ENCODE measurements at places on chromosomes 7 and 10.

DNA sequence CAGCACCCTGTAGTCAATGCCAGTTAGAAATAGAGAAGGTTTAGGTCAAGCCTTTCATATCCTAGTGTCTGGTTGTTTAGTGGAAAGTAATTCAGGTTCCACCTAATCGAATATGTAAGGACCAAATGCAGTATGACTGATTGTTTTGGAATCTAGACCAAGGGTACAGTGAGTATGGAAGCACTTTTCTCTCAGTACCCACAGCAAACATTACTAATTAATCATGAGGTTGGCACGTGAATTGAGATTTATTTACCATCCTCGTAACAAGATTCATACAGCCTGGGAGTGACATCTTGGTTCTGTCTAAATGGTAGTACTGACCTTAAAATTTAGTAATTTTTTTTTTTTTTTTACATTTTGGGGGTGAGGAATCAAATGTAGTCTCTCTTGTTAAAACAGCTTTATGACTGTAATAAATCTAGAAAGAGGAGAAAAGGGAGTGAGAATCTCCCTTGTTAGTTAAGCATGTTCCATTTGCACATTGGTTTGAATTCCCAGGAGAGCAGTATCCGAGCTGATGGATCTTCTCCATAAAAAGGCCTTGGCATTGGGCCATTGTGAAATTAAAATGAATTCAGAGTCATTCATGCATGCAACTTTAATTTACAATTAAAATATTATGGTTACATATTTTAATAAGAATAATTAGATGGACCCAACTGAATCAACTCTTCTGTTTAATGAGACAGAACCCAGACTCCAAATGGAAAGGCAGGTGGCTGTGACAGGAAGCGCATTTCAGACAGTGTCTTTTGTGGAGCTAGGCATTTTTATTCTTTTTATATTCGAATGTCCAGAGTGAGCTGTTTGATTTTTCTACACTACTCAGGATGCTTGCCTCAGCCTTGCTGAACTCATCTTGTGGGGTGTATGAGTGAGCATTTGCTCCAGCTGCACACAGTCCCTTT lies 57.6 kb downstream of the SNX10 start:
- no peaks in the 10 kb centered on the region for H3K36me3 ChIP-seq
- H3K27ac ChIP-seq, result no peak overlapping the region
- no peak overlapping the region for H3K4me3 ChIP-seq
- peaks cover 20% of the 10 kb centered on the region for H3K4me1 ChIP-seq
- no peak for DNase-seq

DNA sequence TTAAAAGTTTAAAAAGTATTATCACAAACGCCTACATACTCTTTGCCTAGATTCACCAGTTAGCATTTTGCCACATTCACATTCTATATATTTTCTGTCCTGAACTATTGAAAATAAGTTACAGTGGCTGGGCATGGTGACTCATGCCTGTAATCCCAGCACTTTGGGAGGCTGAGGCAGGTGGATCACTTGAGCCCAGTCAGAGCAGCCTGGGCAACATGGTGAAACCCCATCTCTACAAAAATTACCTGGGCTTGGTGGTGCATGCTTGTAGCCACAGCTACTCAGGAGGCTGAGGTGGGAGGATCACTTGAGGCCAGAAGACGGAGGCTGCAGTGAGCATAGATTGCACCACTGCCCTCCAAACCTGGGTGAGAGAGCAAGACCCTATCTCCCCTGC lies 5.3 kb downstream of the ARPC1A start:
- H3K36me3 ChIP-seq, result peaks cover 7% of the 10 kb centered on the region
- H3K4me3 ChIP-seq, result no peak overlapping the region
- H3K27ac ChIP-seq, result peak overlapping the region; percentile 81
- no peak for DNase-seq
- H3K27me3 ChIP-seq, result no peaks in the 10 kb centered on the region
- peaks cover 41% of the 10 kb centered on the region for H3K4me1 ChIP-seq

GRCh38 chr7:151254851-151255250 lies 6.4 kb upstream of the SMARCD3 start:
- DNase-seq, result no peak
- H3K4me3 ChIP-seq, result no peak overlapping the region

DNA sequence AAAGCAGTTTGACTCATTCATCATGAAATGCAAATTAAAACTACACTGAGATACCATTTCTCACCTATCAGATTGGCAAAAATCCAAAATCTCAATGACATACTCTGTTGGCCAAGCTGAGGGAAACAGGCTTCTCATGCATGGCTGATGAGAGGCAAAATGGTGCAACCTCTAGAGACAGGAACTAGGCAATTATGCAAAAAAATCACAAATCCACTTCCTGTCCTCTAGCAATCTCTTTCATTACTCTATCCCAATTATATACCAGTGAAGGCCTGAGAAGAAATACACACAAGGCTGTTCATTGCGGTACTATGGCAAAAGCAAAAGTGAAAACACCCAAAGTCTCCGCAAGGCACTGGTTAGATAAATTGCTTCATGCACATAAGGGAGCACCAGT lies 25.9 kb upstream of the PTPRN2 start:
- no peak overlapping the region for H3K4me3 ChIP-seq
- H3K4me1 ChIP-seq, result no peaks in the 10 kb centered on the region
- DNase-seq, result no peak
- H3K27me3 ChIP-seq, result no peaks in the 10 kb centered on the region
- H3K36me3 ChIP-seq, result no peaks in the 10 kb centered on the region
- no peak overlapping the region for H3K27ac ChIP-seq

GRCh38 chr7:73810998-73811360 lies 19.8 kb upstream of the CLDN4 start:
- H3K27me3 ChIP-seq, result no peaks in the 10 kb centered on the region
- H3K36me3 ChIP-seq, result no peaks in the 10 kb centered on the region
- H3K4me3 ChIP-seq, result no peak overlapping the region
- H3K27ac ChIP-seq, result no peak overlapping the region

GRCh38 chr7:66505531-66506451 lies 122.9 kb upstream of the KCTD7 start:
- no peak overlapping the region for H3K4me3 ChIP-seq
- no peak overlapping the region for H3K27ac ChIP-seq
- DNase-seq, result no peak
- H3K27me3 ChIP-seq, result peaks cover 17% of the 10 kb centered on the region
- no peaks in the 10 kb centered on the region for H3K4me1 ChIP-seq

DNA sequence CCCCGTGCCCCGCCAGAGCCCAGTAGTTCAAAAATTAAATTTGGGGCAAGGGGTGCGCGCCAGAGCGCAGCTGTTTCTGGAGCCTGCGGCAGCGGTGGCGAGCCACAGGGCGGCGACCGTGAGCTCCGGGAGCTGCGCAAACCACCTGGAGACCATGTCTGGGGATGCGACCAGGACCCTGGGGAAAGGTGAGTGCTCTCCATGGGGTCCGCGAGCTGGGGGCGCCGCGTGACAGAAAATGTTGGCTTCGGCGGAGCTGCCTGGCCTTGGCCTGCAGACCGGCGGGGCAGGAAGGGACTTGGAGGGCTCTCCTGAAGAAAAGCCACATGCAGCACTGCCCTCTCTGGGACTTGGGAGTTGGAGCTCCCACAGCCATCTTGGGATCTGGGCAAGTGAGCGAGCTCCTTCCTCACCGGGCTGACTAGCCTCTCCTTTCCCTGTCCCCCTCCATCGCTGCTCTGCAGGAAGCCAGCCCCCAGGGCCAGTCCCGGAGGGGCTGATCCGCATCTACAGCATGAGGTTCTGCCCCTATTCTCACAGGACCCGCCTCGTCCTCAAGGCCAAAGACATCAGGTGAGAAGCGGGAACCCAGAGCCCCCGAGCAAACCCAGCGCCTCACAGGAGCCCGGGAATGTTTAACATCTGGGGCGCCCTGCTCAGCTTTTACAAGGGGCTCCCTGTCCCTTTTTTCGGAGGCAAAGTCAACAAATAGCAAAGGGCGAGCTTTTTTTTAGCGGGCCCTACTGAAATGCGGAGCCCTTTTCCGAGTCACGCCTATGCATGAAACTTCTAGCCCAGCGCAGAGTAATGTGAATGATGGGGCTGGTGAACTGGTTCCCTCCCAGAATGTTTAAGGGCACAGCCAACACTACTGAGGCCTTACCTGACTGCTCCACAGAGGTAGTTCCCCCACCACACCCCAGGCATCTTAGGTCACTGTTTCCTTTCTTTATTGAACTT lies 6.1 kb downstream of the GSTO2 start:
- peaks cover 16% of the 10 kb centered on the region for H3K4me1 ChIP-seq
- H3K36me3 ChIP-seq, result peaks cover 6% of the 10 kb centered on the region
- peak overlapping the region; percentile 82 for H3K27ac ChIP-seq
- no peaks in the 10 kb centered on the region for H3K27me3 ChIP-seq
- H3K4me3 ChIP-seq, result peak overlapping the region; percentile 84

DNA sequence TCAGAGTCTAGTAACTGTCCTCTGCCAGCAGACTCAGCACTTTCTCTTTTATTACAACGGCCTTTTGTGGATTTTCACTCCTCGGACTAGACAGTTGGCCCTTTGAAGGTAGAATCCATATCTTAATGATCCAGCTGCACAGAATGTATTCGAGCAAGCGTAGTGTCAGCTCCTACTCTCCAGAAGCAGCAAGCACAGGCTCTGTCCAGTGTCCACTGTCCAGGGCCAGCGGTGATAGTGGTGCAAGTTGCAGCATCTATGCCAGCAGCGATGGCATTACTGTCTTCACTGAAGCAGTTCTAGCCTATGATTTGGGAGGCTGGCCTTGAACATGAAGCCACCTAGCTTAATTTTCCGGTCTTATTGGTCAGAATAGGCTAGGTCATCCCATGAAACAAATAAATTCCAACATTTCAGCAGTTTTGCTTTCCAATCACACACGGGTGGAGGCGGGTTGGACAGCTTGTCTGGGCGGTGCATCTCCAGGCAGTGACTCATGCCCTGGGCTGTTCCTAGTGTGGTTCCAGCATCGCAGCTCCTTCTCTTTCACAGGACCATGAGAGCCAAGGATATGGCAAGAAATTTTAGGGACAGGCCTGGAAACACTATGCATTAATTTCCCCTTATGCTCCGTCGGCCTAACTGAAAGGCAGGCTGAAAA lies 108.6 kb upstream of the KCNMA1 start:
- no peaks in the 10 kb centered on the region for H3K27me3 ChIP-seq
- no peak for DNase-seq
- H3K36me3 ChIP-seq, result no peaks in the 10 kb centered on the region
- peaks cover 18% of the 10 kb centered on the region for H3K4me1 ChIP-seq
- no peak overlapping the region for H3K27ac ChIP-seq

DNA sequence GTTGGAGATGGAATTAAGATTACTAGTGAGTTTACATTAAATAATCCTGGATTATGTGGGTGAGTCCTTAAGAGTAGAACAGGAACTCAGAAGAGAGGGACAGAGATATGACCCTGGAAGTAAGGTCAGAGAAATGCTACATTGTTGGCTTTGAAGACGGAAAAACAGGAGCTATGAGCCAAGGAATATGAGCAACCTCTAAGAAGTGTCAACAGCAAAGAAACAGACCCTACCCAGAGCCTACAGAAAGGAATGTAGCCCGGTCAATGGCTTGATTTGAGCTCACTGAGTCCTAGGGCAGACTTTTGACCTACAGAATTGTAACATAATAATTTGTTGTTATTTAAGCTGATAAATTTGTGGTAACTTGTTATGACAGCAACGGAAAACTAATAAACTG lies 304.9 kb downstream of the IPMK start:
- H3K4me1 ChIP-seq, result no peaks in the 10 kb centered on the region
- no peak overlapping the region for H3K27ac ChIP-seq
- no peak for DNase-seq
- H3K4me3 ChIP-seq, result no peak overlapping the region

GRCh38 chr7:117154721-117155120 lies 168.1 kb downstream of the WNT2 start:
- DNase-seq, result no peak
- no peak overlapping the region for H3K27ac ChIP-seq
- peaks cover 3% of the 10 kb centered on the region for H3K4me1 ChIP-seq
- H3K27me3 ChIP-seq, result no peaks in the 10 kb centered on the region

- no peaks in the 10 kb centered on the region for H3K27me3 ChIP-seq
- H3K27ac ChIP-seq, result no peak overlapping the region
- DNase-seq, result no peak
- H3K4me3 ChIP-seq, result no peak overlapping the region
These were observed 807.4 kb downstream of the TNS3 start for GRCh38 chr7:46774515-46774914.

GRCh38 chr7:107029764-107030286 lies 14.7 kb upstream of the PRKAR2B start:
- H3K4me3 ChIP-seq, result no peak overlapping the region
- H3K27me3 ChIP-seq, result no peaks in the 10 kb centered on the region
- no peak for DNase-seq
- H3K36me3 ChIP-seq, result no peaks in the 10 kb centered on the region
- no peak overlapping the region for H3K27ac ChIP-seq
- no peaks in the 10 kb centered on the region for H3K4me1 ChIP-seq

GRCh38 chr7:148014541-148014940 lies 576.0 kb upstream of the C7orf33 start:
- no peak overlapping the region for H3K4me3 ChIP-seq
- no peaks in the 10 kb centered on the region for H3K4me1 ChIP-seq
- H3K36me3 ChIP-seq, result no peaks in the 10 kb centered on the region
- DNase-seq, result no peak

GRCh38 chr10:99266383-99266782 lies 30.7 kb upstream of the HPSE2 start:
- H3K36me3 ChIP-seq, result no peaks in the 10 kb centered on the region
- DNase-seq, result no peak
- H3K4me1 ChIP-seq, result no peaks in the 10 kb centered on the region
- H3K27ac ChIP-seq, result no peak overlapping the region

DNA sequence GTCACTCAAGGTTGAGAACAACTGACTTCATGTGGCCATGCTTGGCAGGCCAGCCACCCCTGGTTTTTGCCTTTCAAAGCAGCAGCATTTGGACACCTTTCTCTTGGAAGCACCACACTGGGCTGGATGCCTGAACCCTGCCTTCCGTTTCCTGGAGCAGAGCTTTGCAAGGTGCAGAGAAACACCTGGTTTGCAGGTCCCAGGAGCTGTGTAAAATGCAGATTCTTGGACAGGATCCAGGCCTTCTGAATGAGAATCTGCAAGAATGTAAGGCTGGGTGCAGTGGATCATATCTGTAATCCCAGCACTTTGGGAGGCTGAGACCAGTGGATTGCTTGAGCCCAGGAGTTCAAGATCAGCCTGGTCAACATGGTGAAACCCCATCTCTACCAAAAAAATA lies 18.0 kb upstream of the DUSP5 start:
- no peak overlapping the region for H3K27ac ChIP-seq
- DNase-seq, result no peak
- H3K4me1 ChIP-seq, result peaks cover 9% of the 10 kb centered on the region
- no peak overlapping the region for H3K4me3 ChIP-seq

- no peak overlapping the region for H3K27ac ChIP-seq
- H3K4me3 ChIP-seq, result peak overlapping the region; percentile 75
- H3K36me3 ChIP-seq, result no peaks in the 10 kb centered on the region
- DNase-seq, result no peak
- peaks cover 4% of the 10 kb centered on the region for H3K4me1 ChIP-seq
- no peaks in the 10 kb centered on the region for H3K27me3 ChIP-seq
These were observed 1.5 kb upstream of the KAT6B start for GRCh38 chr10:74824900-74825370.

GRCh38 chr10:89171263-89171872 lies 35.7 kb downstream of the CH25H start:
- no peaks in the 10 kb centered on the region for H3K36me3 ChIP-seq
- H3K4me1 ChIP-seq, result peaks cover 15% of the 10 kb centered on the region
- H3K4me3 ChIP-seq, result no peak overlapping the region
- no peaks in the 10 kb centered on the region for H3K27me3 ChIP-seq
- DNase-seq, result no peak

GRCh38 chr10:70836319-70836718 lies 20.6 kb downstream of the SGPL1 start:
- peaks cover 27% of the 10 kb centered on the region for H3K4me1 ChIP-seq
- no peak overlapping the region for H3K27ac ChIP-seq
- no peak for DNase-seq
- H3K36me3 ChIP-seq, result peaks cover 4% of the 10 kb centered on the region

Measured in keratinocyte (primary cell).